ENCODE measurements at places on chromosomes 6 and 20.

GRCh38 chr20:31835977-31836852 lies 9.2 kb downstream of the FOXS1 start:
- DNase-seq: peak; percentile 93

DNA sequence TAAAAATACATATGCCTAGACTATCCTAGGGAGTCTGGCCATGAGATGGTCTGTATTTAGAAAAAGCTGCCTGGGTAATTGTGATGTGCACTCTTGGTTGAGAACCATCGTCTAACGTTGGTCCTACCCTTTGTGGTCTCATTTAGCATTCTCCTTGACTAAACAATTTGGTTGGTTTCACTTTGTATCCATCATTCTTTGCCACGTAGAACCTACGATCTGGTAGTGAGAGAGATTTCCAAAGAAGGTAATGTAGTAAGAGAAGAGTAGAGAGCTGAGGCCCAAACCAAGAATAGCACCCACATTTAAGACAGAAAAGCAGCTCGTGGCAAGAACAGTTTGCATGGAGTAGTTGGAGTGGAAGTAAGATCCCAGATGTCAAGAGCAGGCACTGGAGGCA lies 219.8 kb downstream of the TMEM200A start:
- no peak for DNase-seq

- no peak for DNase-seq
These were observed 85.0 kb upstream of the IFNGR1 start for GRCh38 chr6:137304020-137304780.

- DNase-seq: no peak
These were observed 91.0 kb downstream of the PPP1R14C start for GRCh38 chr6:150233843-150234269.

DNA sequence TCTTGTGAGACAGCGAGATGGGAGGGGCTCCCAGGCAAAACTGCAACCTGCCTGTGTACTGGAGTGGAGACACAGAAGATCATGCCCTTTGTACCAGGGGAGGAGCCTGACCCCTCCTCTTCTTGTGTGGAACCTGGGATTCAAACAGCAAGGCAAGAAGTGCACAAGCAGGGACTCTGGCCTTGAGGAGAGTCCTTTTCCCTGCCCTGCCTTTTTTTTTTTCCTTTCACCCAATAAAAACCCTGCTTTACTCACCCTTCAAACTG lies 251.8 kb upstream of the OPRM1 start:
- no peak for DNase-seq

DNA sequence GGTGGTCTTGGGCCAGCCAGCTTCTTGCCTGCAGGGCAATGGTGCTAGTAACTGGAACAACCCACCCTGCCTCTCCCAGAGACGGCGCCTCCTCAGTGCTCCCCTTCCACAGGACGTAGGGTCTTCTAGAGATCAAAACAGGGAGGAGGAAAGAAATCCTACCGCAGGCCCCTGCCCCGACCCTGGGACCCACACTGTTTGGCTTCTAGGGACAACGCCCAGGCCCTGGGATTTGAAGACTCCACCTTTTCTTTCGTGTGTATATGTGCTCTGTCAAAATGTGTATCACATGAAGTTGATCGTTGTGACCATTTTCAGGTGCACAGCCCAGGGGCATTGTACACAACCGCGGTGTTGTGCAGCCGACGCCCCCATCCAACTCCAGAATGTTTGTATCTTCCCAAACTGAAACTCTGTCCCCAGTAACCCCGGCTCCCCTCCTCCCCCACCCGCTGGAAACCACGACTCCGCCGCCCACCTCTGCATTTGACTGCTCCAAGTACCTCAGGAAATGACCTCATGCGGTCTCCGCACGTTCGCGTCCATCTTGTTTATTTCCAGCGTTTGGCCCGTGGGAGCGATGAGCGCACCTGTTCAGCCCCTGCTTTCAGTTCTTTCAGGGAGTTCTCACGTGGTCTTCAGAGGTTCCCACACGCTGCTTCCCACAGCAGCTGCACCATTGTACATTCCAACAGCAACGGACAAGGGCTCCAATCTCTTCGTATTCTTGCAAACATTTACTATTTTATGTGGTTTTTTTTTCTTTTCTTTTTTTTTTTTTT lies 3.4 kb upstream of the BHLHE23 start:
- no peak for DNase-seq

DNA sequence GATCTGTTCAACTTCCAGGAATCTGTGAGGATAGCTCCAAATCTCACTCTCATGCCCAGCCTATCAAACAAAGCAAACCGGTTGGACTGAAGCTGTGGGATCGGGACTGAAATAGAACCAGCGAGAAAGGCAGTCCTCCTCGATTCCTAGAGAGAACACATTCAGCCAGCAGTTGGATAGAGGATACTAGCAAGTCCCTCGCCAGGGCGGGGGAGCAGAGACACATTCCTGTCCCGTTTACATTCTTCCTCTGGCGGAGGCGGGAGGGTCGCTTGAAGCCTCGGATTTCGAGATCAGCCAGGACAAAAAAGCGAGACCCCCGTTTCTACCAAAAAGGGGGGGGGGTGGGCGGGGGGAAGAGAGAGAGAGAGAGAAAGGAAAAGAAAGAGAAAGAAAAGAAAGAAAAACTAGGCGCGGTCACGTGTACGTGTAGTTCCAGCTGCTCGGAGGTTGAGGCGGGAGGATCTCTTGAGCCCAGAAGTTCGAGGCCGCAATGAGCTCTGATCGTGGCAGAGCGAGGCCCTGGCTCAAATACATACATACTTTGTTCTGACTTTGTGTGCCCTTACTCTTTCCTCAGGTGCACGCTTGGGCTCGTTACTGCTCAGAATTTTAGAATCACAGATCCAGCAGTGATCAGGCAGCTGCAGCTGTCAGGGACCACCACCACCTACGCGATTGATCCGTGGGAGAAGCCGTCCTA lies 19.5 kb downstream of the ZNF311 start:
- DNase-seq: peak; percentile 90

Measured in coronary artery (tissue), 2 donors.